ENCODE measurements at places on chromosomes 5 and 9.

DNA sequence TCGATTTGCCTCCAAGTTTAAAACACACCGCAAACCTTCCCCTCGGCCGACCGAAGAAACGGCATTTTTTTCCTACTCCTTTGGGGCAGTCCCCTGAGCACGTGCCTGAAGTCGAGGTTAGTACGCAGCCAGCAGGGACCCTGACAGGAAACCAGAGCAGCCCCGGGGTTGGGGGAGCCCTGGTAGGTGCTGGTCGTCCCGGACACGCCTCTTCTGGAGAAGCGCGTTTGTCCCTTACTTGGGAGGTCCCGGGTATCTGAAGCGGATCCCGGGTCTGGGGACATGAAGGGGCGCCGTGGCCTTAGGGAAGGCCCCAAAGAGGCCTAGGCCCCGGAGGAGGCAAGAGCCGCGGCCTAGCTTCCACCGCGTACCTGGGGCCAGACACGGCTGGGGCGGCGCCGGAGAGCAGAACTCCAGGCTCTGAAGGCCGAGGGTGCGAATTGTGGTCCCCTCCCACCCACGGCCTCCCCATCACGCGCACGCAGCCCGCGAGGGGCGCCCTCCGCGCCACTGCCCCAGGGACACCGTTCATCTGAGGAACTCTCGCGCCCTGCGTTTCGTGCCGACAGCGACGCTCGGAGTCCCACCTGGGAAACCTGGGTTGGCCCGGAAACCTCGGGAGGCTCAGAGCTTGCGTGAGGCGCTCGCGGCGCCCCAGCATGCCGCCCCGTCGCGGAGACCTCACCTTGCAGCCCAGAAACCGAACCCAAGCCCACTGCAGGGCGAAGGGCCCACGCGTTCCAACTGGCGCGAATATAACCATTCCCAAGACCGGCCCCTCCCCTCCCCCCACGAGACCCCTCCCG, 10.4 kb downstream of the OTP start:
- peak; percentile 80 for DNase-seq

DNA sequence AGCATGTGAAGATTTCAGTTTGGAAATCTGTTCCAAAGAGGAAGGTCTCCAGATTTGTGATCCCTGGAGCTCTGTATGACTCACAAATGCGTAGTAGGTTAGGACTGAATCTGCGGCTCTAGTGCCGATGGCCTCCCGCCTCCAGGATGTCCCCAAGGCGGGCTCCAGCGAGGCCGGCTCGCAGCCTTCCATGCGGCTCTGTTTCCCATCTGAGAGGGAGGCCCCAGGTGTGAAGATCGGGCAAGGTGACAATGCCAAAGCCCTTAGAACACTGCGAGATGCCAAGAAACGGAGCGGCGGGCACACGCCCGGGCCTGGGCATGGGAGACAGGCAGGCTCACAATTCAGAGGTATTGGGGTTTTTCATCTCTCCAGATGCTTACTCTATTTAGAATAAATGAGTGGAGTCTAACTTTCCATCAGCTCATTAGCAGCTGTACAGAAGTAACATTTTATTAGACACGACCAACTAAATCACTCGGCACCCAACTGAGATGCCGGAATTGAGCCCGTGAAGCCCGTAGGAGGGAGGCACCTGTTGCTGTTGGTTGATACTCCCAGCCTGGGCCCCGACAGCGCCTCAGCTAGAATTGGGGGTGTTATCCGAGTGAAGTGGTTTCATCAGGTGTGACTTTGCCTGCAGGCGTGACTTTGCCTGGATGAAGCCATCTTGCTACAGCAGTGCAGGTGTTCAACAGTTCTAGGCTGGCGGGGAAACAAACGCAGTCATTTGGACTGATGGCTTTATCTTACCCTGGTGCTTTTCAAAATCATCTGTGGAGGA, 7.4 kb upstream of the MRPS2 start:
- no peak for DNase-seq

DNA sequence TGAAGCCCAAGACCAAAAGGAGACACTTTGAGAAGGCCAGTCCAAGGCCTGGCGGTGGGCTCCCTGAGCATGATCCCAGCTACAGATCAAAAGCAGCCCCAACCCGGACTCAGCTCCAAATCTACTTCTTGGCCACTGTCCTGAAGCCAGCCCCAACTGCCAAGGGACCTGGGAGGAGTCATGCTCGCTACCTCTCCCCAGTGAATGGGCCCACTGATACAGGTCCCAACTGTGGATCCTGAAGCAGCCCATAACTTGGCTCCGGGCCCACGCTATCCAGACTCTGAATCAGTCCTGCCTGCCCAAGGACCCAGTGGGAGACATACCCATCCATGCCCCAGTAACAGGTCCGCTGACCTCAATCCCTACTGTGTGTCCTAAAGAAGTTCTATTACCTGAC, 1545.3 kb upstream of the C9orf72 start:
- DNase-seq = no peak

DNA sequence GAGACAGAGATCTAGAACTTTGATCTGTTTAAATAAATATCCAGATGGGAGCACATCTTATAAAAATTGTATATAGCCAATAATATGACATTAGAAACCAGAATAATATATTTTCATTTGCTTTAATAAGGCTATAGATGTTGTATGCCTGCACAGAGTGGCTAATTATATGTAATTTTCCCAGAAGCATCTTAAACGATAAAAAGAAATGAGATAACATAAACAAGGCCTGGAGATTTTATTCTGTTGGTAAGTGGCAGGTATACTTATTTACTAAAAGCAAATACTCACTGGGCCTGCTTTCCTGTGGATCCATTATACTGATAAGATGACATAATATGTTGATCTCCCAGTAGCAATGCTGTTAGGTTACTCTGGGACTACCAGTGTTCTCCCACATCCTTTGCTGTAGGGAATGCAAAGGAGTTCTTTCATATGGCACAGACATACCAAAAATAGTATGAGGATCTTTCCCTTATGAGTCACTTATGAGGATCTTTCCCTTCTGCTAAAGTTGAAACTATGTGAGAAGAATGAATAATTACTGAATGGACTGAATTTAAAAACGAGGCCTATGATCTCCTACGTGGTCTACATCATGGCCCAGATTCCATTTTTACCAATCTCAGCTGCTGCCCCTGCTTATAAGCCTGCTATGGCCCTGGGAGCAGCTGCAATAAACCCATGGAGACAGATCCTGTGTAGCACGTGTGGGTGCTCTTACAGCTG, 112.1 kb downstream of the NUDT12 start:
- DNase-seq = no peak

GRCh38 chr9:114732823-114733222, 50.8 kb upstream of the TEX48 start:
- no peak for DNase-seq

DNA sequence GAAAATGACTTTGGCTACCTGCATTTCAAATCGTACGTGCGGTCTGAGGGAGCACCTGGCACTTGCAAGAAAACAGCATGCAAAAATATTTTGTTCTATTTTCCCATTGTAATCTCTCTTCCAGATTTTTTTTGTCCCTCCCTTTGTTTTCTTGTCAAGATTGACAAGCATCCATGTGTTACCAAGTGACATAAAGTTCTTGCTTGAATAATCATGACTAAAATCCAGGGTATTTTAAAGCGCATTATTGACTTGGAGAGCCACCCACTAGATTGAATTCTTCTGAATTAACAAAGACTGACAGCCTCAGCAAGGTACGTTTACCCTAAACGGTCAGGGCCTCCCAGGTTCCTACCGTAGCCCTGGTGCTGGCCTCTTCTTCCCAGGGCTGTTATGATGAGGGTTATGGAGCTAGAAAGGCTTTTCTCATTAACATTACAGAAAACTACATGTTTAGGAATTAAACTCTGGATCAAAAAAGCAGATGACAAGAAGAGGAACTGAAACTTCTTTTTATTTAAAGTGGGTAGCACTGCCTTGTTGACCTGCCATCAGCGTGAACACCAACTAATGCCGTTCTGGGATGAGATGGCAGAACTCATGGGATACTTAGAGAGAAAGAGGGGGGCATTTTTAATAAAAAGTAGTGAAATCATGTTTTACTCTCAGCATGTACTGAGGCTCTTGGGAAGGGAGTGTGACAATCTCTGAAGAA, 297.0 kb downstream of the EFNA5 start:
- DNase-seq = no peak

DNA sequence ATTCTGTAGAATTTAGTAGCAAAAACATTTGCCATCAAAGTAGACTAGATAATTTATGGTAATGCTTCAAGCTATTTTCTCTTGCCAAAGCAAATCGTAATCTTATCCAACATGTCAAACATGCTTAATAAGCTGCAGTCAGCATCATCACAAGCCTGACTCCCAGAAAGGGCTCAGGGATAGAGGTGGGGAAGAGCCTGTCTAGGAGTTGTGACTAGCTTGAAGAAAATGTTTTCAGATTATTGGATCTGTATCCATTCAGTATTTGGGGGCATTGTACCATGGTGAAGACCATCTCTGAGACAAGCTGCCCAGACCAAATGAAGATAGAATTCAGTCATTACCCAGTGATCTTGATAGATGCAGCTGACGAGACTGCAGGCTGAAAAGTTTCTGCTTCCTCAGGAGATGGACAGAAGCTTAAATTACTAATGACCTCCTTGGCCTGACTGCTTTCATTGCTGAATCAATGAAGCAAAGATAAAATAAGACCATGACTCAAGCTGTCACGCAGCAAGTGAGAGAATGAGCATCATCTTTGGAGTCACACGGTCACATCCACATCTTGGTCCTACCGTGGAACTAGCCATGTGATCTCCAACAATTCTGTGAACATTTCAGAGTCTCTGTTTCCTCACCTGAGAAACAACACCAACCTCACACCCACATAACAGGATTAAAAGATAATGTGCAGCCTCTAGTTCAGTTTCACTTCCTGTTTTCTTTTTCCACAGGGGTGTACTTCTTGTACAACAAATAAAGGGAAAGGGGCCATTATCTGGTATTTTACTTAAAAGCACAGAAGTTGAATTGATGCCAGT, 9.4 kb downstream of the ERAP2 start:
- no peak for DNase-seq
